CD4-positive, alpha-beta T cell (primary cell): ENCODE measurements at places on chromosomes 6 and 20. TPM values are rescaled to one million over a fixed set of nuclear protein-coding genes. Genes with fewer than 3 reads are reported as not detected.

DNA sequence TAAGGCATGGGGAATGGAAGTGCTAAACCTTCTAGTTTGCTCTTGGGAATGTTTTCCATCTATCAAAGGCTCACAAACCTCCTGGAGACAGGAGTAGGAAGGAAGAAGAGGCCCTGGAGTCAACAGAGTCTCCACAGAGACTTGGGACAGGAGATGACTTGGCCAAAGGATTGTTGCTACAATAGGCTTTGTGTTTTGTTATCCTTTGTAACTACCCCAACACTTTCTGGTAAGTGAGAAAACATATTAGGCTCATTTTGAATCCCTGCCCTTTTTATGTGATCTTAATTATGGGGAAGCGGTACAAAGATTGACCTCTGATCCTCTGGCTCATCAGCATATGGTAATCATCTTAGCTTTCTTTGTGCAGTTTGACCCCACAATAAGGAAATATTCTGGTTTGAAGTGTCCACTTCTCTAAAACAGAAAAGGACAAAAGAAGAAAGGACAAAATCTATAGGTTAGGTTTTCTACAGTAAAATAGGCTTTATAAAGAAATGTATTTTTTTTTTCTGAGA, 24.1 kb upstream of the GTF3C6 start:
- DNase-seq, result no peak
- H3K4me3 ChIP-seq, result no peak overlapping the region
- H3K36me3 ChIP-seq, result no peaks in the 10 kb centered on the region
- H3K27me3 ChIP-seq, result no peaks in the 10 kb centered on the region
- H3K27ac ChIP-seq, result no peak overlapping the region

- no peaks in the 10 kb centered on the region for H3K4me1 ChIP-seq
- H3K4me3 ChIP-seq, result no peak overlapping the region
- H3K27me3 ChIP-seq, result no peaks in the 10 kb centered on the region
- no peaks in the 10 kb centered on the region for H3K36me3 ChIP-seq
Observed at GRCh38 chr6:151905854-151906253, 98.4 kb downstream of the ESR1 start.

GRCh38 chr6:144305567-144305966, 20.4 kb downstream of the UTRN start:
- no peak for DNase-seq
- no peak overlapping the region for H3K4me3 ChIP-seq
- H3K27me3 ChIP-seq, result no peaks in the 10 kb centered on the region

DNA sequence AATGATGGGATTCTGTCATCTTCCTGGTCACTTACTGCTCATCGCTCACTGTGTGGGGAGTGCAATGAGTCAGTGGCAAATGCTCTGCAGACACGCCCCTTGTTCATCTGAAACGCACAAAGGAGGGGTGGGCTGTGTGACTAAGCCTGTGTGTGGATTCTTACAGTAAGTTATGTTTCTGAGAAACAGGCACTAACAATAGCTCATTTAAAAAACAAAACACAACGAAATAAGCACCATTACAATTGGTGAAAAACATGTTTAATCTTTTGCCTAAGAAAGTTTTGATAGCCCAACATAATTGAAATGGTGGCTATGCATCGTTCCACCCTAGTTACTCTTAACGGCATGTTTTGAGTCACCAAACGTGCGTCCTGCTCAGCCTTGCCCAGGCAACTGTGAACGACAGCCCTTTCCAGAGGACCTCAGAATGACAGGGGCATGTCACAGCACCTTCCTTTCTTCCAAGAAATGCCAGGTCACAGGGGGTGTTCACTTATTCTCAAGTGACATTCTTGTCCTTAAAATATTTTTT, 118.4 kb upstream of the SGK1 start:
- no peaks in the 10 kb centered on the region for H3K27me3 ChIP-seq
- peak; percentile 32 for DNase-seq
- no peaks in the 10 kb centered on the region for H3K36me3 ChIP-seq
- peaks cover 9% of the 10 kb centered on the region for H3K4me1 ChIP-seq
- H3K27ac ChIP-seq, result no peak overlapping the region
- H3K4me3 ChIP-seq, result peak overlapping the region; percentile 34

DNA sequence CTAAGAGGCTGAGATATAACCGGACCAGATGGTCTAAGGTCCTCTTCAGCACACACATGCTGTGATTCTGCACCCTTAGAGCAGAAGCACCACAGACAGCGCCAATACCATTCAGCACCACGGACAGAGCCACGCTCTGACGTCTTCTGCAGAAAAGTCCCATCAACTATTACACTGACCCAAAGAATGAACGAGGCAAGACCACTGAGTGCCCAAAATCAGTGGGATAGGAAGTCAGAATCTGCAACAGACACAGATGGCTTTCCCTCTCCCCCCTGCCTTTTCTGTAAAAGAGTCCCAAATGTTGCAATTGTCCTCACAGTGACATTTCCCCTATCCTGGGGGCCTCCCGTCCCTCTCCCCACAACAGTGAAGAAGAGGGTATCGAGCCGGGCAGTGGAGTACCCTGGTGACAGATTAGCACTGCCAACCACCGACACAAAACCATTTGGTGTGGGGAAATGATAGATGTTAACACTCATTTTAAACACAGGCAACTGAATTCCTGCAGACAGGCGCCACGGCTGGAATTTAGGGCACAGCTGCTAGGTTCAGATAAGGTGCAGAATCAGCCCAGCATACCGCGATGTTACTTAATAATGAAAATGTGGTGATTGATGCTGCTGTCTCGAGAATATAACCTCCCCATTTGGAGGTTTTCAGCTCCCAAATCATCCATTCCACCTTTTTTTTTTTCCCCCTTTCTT, 66.6 kb upstream of the CTNNBL1 start:
- H3K36me3 ChIP-seq, result no peaks in the 10 kb centered on the region
- no peak overlapping the region for H3K27ac ChIP-seq
- no peak overlapping the region for H3K4me3 ChIP-seq
- no peaks in the 10 kb centered on the region for H3K4me1 ChIP-seq
- peak; percentile 2 for DNase-seq

DNA sequence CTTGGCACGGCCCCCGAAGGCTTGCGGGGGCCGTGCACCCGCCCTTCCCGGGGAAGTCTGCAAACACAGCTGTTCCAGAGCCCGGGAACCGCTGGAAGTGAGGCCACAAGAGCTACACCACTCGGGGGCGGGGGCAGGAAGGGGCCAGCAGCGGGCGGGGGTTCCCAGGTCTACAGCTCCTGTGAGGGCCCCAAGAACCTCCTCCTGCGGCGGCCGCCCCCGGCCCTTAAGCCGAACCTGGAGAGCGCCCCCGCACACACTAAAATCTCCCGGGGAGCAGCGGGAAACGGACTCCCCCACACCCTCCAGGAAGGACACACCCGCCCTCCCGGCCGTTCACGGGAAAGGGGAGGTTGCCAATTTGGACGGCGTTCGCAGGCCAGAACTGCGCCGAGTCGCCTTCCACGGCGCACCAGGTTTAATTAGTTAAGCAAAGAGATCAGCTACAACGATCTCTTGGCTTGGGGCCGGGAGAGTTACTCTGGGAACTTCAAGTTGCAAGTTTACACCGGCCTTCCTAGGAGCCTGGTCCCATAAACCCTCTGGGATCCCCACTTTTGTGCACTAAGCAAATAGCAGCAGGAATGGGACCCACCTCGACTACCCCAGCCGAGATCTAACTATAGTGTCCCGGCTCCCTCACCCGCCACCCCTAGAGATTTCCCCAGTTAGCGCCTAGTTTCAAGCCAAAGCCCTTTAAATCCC, 1.7 kb downstream of the JAG1 start:
- no peak overlapping the region for H3K27ac ChIP-seq
- peak overlapping the region; percentile 48 for H3K4me3 ChIP-seq
- H3K27me3 ChIP-seq, result peaks cover 59% of the 10 kb centered on the region
- peaks cover 33% of the 10 kb centered on the region for H3K4me1 ChIP-seq
- DNase-seq, result no peak

WFDC10B gene
- not detected for total RNA-seq
